Activated CD4-positive, alpha-beta T cell treated with anti-CD3 and anti-CD28 coated beads, Interleukin-2, amount 50 U/mL, for 48 hours (primary cell): ENCODE measurements at places on chromosomes 11 and 22.

DNA sequence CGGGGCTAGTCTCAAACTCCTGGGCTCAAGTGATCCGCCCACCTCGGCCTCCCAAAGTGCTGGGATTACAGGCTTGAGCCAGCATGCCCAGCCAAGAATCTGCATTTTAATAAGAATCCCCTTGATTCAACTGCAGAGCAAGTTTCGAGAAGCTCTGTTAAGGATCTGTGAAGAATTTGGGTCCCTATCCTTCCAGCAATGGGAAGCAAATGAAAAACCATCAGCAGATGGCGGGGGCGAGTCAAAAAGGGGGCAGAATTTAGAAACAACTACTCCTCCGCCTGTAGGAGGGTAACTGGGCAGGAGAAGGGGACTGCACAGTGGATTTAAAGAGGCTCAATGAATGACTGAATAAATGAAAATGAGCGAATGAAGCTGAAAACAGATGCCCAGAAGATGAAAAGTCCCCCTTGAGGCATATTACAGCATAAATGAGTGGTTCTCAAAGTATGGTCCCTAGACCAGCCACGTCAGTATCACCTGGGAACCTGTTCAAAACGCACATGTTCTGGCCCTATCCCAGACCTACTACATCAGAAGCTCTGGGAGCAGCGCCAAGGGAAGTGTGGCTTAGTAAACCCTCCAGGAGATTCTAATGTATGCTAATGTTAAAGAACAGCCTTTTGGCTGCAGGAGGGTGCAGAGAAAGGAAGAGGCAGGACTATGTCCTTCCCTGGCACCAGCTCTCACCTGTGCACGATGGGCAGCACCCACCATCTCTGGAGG lies 15.0 kb downstream of the VWCE start:
- DNase-seq = no peak

DNA sequence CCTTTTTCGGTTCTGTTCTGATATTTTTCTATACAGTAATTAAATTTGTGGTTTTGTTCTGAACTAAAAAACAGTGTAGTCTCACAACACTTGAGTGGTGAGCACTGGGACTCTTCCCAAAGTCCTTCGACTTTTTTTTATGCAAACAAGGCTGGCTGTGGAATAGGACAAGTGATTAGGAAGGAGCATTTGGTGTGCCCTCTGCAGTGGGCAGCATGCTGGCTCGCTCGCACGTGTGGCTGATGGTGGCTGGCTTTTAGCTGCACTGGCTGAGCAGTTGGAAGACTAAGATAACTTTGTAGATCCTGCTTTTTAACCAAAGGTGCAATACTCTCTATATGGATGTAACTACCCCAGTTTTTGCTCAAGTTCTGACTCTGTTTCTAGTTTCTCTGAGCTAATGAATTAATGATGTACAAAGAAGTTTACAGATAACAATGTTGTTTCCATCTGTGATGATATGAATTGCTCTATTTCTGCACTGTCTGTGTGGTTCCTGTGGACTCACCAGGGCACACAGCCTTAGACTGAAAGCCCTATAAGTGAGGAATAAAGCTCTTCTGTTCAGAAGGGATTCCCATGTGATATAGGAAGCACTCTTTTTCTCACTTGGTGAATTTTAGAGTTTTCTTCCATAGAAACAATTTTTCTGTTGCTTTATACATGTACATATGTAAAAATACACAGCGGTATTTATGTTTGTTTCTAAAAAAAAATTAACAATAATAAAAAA lies 143.1 kb upstream of the RASSF10 start:
- no peak for DNase-seq

DNA sequence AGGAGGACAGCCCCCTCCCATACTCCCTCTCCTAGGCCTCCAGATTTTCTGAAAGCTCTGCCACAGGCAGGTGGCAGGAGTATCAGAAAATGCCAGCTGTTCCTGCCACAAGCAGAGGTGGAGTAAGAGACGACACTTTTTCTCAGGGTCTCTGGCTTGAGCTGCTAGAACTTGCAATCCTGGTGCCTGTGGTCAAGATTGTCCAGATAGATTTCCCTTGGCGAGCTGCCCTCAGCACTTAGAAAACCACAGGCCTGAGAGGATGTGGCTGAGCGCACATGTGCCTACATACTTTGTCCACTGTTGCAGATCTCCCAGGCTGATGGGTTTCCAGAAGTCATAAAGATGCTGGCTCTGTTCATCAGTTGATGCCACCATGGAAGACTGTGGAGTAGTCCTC lies 65.7 kb upstream of the NAV2 start:
- DNase-seq = no peak

GRCh38 chr11:92687724-92688123 lies 281.7 kb upstream of the MTNR1B start:
- DNase-seq = no peak

DNA sequence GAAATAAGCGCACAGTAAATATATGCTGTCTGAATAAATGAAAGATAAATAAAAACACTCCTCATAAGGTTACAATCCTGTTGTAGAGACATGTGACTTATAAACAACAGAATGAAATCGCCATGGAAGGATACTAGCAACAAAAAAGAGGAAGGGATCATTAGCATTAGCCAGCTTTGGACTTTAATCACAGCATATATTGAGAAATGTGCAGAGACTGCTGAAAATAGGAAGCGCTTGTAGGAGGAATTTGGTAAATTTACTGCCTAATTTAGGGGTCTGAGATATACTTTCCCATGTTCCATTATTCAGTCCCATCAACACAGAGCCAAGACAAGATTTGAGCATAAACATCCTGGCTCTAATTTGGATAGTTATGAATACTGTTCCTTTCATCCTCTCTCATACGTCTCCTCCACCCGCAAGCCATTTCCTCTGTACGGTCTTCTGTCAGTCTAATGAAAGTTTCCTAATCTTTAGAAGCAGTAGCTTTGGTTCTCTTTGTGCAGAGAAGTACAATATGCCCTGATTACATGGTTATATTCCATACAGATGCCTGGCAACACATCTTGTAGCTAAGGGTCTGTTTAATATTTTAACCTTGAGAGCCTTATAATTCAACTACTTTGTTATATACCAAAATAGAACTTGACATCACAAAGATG lies 37.1 kb upstream of the AKIP1 start:
- DNase-seq = no peak

GRCh38 chr11:82752801-82753200 lies 19.1 kb upstream of the FAM181B start:
- DNase-seq = no peak

DNA sequence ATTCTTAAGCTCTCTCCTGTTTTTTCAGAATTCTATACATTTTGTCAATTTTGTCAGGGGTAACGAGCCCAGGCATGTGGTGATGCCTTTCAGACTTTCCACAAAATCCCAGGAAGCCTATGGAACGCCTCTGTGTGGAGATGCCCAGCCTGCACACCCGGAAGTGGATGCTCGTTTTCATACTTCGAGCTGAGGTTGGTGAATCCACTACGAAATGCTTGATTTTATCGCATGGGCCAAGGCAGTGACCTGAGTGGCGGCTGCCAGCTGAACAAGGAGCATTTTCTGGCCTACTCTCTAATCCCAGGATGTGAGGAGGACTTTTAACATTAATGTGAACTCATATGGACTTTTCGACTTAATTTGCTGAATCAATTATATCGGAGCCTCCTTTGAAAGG lies 426.7 kb upstream of the B3GAT1 start:
- no peak for DNase-seq

- no peak for DNase-seq
Observed at GRCh38 chr11:96331699-96332116, 11.3 kb downstream of the MAML2 start.

GRCh38 chr11:9609841-9610240 lies 36.4 kb downstream of the WEE1 start:
- DNase-seq = no peak

GRCh38 chr22:26576026-26576680 lies 13.8 kb downstream of the TPST2 start:
- DNase-seq = no peak

GRCh38 chr11:13942971-13943381 lies 19.5 kb upstream of the SPON1 start:
- DNase-seq = no peak

DNA sequence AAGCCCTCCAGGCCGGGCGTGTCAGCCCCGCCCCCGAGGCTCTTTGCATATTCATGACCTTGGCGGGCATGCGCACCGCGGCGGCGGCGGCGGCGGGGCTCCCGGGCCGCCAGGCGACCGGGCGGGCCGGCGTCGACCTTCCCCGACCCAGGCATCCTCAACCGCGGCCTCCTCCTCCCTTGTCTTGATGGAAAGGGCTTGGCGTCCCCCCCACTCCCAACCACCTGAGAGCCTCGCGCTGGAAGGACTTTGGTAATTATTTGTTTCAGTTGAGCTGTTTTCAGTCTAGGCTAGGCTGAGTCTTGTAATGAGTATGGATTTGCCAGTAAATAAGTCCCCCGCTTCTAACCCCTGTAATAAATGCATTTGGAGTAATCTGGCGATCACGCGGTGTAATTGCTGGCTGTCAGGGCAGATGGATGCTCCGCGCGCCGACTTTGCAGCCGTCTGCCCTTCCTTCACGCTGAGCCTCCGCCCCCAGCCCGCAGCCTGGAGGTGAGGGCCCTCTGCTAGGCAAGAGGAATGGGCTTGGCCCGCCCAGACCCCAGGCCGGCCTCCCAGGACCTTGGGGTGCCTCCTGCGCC lies 25.2 kb downstream of the FLRT1 start:
- peak; percentile 56 for DNase-seq

DNA sequence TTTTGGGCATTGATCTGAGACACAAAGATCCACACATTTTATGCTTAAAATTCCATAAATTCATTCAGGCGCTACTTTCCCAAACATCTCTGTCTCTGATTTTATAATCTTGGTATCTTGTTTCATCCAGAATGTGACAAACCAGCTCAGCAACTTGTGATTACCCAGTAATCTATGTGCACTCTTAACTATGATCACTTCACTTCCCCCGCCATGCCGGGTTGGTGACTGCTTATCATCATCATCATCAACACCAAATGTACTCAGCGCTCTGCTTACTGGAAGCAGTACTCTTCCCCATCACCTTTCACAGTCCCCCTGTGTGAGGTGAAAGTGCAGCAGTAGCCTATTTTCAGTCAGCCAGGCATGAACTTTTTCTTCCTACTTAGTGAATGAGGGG lies 15.2 kb upstream of the MMP7 start:
- DNase-seq = no peak

DNA sequence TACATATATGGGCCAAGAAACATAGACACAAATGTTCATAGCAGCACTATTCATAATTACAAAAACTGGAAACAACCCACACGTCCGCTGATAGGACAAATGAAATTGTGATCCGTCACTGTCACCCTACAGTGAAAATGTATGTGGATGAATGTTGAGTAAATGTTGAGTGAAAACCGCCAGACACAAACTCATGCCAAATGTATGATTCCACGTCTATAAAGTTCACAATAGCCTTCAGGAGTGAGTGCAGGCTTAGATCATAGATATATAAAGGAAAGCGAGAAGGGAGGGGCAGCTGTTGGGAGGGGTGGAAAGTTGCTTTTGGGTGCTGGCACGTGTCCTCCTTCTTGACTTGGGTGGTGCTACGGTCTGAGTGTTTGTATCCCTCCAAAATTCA lies 33.6 kb downstream of the DBX1 start:
- DNase-seq = no peak

DNA sequence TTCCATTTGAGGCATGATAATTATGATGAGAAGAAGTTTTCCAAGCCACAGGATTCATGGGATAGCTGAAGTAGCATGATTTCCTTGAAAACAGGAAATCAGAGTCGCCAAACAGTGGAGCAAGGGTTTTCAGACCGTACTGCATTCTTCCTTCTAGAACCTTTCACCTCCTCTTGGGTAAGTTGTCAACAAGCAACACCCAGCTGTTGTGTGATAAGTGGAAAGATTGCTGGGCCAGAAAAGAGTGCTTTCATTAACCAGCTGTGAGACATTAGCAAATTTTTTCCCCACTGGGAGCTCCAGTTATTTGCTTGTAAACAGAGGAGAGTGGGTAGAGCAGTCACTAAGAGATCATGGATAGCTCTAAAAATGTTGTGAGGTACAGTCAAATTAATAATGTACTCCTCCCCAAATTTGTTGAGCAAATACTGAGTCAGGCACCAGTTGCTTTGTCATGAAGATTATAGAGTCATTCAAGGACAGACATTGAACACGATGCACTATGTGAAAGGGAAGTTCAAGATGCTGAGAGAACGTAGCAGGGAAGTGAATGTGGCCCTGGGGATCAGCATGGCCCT lies 11.7 kb upstream of the MPEG1 start:
- DNase-seq = no peak

DNA sequence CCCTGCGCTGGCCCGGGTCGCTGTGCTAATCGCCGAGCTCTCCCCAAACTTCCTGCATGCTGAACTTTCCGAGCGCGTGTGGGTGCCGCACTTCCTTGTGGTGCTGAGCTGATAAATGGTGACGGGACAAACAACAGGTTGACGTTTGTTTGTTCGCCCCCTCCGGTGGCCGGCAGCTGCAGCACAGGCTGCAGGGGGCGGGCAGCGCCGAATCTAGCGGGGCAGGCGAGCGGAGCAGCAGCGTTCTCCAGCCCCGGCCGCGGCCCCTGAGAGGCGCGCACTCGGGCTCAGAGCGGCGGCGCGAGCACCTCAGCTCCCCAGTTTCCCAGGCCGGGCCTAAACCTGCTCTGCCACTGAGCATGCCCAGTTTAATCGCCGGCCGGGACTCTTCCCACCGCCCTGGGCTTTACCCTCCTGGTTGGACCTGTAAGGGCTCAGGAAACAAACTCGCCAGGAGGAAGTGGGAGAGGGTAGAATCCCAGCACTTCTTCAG lies at the start of gene PDGFD:
PDGFD (minus strand) TSS at position 120 of the 493 bp plus-strand sequence.
- peak; percentile 5 for DNase-seq

DNA sequence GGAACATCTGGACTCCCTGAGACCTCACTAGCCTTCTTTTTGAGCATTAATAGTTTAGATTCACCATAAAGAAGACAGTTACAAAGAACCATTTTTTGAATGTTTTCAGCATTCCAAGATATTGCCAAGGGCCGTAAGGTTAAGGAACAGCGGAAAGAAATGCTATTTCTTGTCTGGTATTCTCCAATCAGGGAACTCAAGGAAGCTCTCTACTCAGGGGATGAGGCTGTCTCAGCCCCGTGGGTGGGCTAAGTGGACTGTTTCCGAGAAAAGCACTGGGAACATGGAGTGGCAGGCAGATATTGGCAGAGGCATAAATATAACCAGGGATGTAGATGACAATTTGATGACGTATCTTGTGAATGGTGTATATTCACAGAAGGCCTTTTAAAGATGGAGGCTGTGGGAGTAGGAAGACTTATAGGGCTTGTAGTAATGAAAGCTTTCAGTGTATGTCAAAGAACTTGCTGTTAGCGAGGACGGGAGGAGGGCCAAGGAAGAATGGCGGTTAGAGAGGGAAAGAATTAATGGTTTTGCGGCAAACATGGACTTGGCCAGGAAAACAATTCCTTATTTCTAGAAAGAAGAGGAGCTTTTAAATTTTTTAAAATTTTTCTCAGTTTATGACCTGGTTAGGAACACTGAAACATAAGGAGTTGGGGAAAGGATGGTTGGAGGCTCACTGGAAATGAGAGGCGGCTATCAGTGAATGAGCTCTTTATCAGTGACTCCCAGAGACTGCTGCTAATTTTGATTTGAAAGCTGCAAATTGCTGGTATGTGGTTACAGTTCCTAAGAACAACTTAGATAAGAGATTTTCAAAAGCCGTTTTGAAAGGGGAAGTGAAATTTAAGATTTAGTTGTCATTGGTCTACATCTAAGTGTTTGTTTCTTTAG lies 64.6 kb downstream of the ST3GAL4 start:
- DNase-seq = no peak
